PC-3 (cell line): ENCODE measurements at places on chromosomes 2 and 18. TPM values are rescaled to one million over a fixed set of nuclear protein-coding genes. Genes with fewer than 3 reads are reported as not detected.
A peak's percentile ranks its signal among the peaks of the same experiment; 100 is the strongest.

The SNORC gene
- total RNA-seq, result 11.1 and 14.3 TPM in 2 replicates

The ANKRD30BL gene
- not detected in 2 replicates for total RNA-seq

The TRIM43 gene
- not detected in 2 replicates for total RNA-seq

The PHLPP1 gene
- 14.1 and 22.5 TPM in 2 replicates for total RNA-seq

The DPYSL5 gene
- total RNA-seq, result not detected in 2 replicates

The KIF1A gene
- total RNA-seq, result 0.40 TPM in 1 of 2 replicates, not detected in the other

The FSHR gene
- not detected in 2 replicates for total RNA-seq

The CFLAR gene
- total RNA-seq, result 32.1 and 33.5 TPM in 2 replicates

The LMAN2L gene
- total RNA-seq, result 27.8 and 31.4 TPM in 2 replicates

The TLX2 gene
- 3.1 and 3.4 TPM in 2 replicates for total RNA-seq

DNA sequence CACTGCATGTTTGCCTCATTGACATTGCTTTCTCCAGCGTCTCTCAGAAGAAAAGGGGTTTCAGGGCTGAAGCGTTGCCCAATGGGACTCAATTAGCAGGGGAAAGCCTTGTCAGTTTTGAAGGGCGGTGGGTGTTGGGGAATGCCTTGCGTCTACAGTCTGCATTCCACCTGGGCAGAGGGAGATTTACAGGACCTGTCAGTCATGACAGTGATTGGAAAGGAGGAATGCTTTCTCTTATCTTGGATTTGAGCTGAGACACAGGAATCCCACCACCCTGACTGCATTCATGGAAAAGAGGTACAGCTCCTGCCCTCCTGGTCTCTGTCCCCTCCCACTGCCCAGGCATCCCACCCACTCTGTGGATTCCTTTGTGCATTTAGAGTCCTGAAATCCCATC is 123.9 kb downstream of the ACKR3 start:
- no peaks in the 10 kb centered on the region for H3K27me3 ChIP-seq
- no peak overlapping the region for H3K27ac ChIP-seq
- no peaks in the 10 kb centered on the region for H3K36me3 ChIP-seq

DNA sequence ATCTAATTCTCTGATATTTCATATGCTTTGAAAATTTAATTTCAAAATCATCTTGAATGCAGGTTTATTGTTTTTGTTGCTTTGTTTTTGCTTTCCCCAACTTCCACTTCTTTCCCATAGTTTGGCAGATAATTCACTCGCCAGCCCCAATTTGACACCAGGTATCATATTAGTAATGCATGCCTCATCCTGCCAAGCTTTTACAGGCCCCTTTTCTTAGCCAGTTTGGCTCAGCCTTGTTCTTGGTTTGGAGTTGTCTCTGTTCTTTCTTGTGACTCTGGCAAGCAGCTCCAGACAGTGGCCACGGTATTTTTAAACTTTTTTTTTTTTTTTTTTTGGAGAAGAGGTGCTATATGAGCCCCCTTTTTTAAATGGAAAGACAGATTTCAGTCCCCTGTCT is 65.3 kb downstream of the PMS1 start:
- no peaks in the 10 kb centered on the region for H3K27me3 ChIP-seq
- peak; percentile 19 for DNase-seq
- H3K27ac ChIP-seq, result no peak overlapping the region
- no peak overlapping the region for H3K4me3 ChIP-seq
- H3K4me1 ChIP-seq, result no peaks in the 10 kb centered on the region
- H3K36me3 ChIP-seq, result no peaks in the 10 kb centered on the region

GRCh38 chr2:45986509-45986908 is 310.7 kb upstream of the EPAS1 start:
- no peak overlapping the region for H3K4me3 ChIP-seq
- H3K4me1 ChIP-seq, result peaks cover 5% of the 10 kb centered on the region
- no peak for DNase-seq
- H3K36me3 ChIP-seq, result no peaks in the 10 kb centered on the region

DNA sequence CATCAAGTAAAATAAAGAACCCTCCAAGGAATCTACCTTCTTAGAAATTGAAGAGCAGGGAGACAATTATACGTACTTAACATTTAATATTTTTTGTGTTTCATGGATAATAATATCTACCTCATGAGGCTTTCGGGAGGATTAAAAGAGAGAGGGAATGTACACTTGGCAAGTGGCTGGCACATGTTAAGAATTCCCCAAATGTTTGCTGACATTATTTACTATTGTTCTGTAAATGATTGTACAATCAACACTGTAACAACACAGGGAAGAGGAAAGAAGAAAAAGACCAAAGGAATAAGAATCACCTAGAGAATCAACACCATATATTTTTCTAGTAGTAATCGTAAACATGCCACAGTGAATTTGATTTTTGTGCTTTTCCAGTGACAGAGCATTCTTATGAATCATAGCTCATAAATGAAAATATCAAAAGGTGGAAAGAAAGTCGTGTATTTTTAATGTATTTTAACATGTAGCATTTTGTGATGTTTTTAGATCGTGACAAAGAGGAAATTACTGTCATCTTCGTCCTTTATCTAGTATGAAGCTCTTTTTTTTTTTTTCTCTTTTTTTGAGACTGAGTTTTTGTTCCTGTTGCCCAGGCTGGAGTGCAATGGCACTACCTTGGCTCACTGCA is 67.3 kb downstream of the B3GNT2 start:
- H3K4me1 ChIP-seq, result no peaks in the 10 kb centered on the region
- no peaks in the 10 kb centered on the region for H3K27me3 ChIP-seq
- H3K27ac ChIP-seq, result no peak overlapping the region
- no peak overlapping the region for H3K4me3 ChIP-seq
- H3K36me3 ChIP-seq, result no peaks in the 10 kb centered on the region
- no peak for DNase-seq

DNA sequence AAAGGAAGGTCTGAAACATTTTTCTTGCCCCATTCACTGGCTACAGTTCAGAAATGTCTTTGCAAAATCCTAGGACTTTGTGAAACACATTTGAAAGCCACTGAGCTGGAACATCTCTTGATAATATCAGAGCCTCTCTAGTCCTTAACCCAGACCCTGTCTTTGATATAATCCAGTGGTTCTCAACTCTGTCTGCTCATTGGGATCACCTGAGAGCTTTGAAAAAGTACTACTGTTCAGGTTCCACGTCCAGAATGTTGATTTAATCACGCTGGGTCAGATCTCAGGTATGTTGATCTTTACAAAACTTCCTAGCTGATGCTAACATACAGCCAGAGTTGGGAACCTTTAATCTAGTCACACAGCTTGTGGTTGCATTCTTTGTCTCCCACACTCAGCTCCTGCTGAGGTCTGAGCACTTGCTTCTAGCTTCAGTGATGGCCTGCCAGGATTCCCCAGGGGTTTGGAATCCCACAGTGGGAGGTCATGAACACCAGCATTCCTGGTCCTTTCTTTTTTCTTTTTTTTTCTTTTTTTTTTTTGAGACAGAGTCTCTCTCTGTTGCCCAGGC is 262.7 kb downstream of the SETBP1 start:
- H3K4me1 ChIP-seq, result no peaks in the 10 kb centered on the region
- H3K27ac ChIP-seq, result no peak overlapping the region
- peak; percentile 48 for DNase-seq
- no peaks in the 10 kb centered on the region for H3K27me3 ChIP-seq
- no peak overlapping the region for H3K4me3 ChIP-seq

DNA sequence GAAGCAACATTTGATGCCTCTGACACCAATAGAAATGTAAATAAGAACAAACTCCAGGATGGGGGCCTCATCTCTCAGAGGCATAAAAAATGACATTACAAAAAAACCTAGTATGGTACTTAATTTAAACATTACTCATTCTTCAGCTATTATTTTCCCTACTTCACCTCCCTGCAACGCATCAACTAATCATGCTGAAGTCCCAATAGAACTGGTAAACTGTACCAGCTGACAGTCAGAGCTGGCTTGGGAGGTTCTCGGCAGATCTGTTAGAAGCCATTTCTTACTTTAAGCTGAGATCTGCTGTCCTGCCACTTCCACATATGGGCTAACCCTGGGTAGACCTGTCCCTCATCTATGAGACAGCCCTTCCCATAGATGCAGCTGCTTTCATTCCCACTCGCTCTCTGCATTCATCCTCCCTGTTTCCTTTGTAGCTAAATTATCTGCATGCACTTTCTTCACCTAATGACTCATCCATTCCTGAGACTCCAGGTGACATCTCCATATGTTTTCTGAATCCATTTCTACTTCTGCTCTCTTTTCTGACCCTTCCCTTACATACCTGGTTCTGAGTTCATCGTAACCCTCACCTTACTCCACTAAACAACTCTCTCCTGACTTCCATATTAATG is 108.1 kb downstream of the AOX1 start:
- peaks cover 11% of the 10 kb centered on the region for H3K4me1 ChIP-seq
- no peaks in the 10 kb centered on the region for H3K27me3 ChIP-seq
- H3K36me3 ChIP-seq, result no peaks in the 10 kb centered on the region
- peak; percentile 53 for DNase-seq

DNA sequence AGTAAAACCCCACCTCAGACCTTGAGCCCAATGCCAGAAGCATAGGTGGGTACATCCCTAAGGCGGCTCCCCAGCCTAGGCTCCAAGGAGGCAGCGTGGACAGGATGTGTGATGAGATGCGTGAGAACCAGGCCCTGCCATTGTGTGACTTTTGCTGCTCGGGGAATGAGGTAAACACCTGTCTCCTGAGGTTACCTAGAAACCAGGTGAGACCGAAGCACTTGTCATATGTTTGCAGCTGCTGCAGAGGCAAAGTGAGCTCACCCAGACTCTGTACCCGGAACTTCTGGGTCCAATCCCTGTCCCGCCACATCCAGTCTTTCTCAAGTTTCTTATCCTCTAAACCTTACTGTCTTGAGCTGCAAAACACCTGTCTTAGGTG is 3.4 kb downstream of the FBLN7 start:
- no peaks in the 10 kb centered on the region for H3K36me3 ChIP-seq
- DNase-seq, result no peak
- H3K27ac ChIP-seq, result no peak overlapping the region
- no peak overlapping the region for H3K4me3 ChIP-seq

- H3K27me3 ChIP-seq, result no peaks in the 10 kb centered on the region
- no peaks in the 10 kb centered on the region for H3K4me1 ChIP-seq
- no peak for DNase-seq
Measured at GRCh38 chr2:17386771-17387170, 131.5 kb downstream of the RAD51AP2 start.

DNA sequence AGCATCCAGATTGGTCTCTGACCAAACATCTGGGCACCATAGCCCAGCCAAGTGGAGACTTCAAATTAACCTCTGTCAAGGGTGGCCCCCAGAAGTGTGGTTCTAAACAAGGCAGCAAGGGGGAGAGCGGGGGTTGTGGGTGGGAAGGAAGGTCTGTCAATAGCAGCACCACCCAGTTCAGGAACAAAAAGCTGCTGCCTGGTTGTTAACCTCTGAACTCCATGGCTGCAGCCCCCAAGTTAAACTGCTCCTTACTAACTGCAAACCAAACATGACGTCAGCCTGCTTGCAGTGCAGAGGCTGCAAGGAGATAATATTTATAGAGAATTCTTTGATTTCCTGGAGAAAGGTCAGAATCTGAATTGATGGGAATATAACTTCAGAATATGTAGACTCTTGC is 76.5 kb downstream of the ARL4C start:
- H3K4me3 ChIP-seq, result no peak overlapping the region
- no peak overlapping the region for H3K27ac ChIP-seq
- no peaks in the 10 kb centered on the region for H3K36me3 ChIP-seq

DNA sequence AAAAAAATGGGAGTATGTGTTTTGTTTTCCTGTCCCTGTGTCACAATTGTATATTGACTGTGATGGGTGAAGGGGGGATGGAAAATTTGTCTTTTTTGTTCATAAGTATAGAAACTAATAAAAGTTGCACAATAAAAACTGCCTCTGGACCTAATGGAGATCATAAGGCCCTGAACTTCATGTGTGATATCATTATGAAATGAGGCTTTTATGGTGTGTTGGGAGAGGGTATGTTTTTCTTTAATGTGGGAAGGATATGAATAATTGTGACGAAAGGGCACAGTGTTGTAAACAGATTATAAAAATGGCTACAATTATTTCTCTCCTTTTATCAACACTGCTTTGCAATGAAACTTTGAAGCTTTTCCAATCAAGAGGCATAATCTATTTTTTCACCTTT is 1889.3 kb upstream of the CELF4 start:
- no peaks in the 10 kb centered on the region for H3K27me3 ChIP-seq
- H3K4me3 ChIP-seq, result no peak overlapping the region
- DNase-seq, result no peak
- H3K4me1 ChIP-seq, result peaks cover 10% of the 10 kb centered on the region; the same call in 1 of the 2 replicates

DNA sequence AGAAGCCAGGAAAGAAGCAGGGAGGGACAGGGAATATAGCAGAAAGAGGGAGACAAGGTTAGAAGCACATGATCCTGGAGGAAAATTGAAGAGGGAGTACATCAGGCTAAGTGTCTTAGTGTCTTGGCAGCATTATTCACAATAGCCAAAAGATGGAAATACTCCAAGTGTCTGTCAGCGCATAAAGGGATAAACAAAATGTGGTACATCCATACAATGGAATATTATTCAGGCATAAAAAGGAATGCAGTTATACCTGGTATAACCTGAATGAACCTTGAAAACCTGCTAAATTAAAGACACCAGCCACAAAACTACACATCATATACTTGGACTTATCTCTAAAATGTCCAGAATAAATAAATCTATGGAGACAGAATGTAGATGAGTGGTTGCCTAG is 219.1 kb upstream of the PID1 start:
- H3K27ac ChIP-seq, result no peak overlapping the region
- no peak overlapping the region for H3K4me3 ChIP-seq
- no peaks in the 10 kb centered on the region for H3K27me3 ChIP-seq
- peaks cover 15% of the 10 kb centered on the region for H3K4me1 ChIP-seq
- H3K36me3 ChIP-seq, result no peaks in the 10 kb centered on the region

DNA sequence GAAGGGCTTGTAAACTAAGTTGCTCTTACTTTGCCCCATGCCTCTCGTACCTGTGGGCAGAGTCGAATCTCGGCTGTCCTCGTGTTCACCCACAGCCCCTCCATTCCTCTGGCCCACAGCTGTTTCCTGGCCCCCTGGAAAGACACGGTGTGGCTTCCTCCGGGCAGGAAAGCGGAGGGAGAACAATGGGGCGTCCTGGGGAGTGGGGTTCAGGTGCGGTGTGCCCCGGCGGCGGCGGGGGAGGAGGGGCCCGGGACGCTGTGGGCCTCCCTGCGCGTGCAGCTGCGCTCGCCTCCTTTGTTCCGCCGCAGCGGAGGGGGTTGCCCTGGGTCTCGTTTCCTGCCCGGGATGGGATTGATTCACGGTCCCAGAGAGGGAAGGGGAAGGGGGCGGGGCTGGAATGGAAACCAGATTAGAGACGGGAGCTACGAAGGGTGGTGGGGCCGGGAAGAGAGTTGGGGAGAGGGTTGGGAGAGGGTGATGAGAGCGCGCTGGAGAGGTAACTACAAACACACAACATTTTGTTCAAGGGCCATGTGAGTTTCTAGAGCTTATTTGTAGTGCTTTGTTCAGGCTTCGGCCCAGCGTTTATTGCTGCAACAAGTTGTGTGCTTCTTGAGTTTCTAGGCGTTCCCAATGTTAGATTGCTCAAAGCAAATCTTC is 796 bp downstream of the MYO1B start:
- H3K36me3 ChIP-seq, result 0 out of 2 replicates have a peak, but pooled peaks cover 2% of the 10 kb centered on the region
- H3K27me3 ChIP-seq, result no peaks in the 10 kb centered on the region
- peak overlapping the region; percentile 90 for H3K4me3 ChIP-seq
- H3K27ac ChIP-seq, result peak overlapping the region; percentile 39
- DNase-seq, result peak; percentile 75
